ENCODE measurements at places on chromosomes 2 and 18.

GRCh38 chr2:73072416-73072815, 904 bp upstream of the SFXN5 start:
- DNase-seq: peak; percentile 20

DNA sequence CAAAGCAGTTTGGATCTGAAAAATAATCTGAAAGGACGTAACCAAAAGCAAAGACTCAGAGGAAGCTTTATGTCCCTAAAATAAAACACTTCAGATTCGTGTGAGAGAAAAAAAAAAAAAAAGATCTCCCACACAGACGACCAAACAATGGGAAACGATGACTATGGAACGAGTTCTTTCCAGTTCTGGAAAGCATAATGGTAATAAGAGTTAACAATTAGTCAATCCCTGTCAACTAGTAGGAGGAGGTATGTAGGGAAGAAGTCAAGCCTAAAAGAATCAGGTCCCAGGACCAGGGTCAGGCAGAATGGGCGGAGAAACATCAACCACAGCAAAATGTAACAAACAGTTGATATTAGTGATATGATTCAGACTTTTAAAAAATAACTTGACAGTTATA, 170.3 kb upstream of the SETBP1 start:
- DNase-seq: no peak

GRCh38 chr2:16386031-16386430, 279.6 kb downstream of the CYRIA start:
- no peak for DNase-seq

DNA sequence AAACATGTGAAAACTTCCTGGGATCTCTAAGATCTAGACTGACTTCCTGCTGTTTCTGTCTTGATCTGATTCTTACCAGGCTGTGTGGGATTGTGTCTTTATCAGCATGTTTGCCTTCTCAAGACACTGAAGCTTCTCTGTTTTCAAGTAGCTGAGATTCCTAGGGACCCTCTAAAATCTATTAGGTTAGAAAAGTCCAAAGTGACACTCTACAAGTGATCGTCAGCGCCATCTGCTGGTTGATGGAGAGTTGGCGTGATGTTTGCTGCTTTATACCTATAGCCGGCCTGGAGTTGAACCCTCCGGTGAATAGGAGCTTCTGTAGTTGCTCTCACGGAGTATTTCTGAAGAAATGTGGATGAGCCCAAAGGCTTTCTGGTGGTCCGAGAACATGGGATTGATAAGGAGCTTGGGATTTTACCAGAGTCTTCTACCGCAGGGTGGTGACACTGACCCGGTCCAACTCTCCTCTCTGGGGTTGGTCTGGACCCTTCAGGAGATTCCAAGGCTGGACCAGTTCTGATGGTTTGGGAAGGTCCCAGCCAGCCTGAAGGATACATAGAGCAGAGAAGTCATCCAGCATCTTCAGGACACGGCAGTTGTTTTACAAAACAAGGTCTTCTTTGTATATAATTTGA, 96.0 kb upstream of the TTC39C start:
- DNase-seq: peak; percentile 76

GRCh38 chr2:102437122-102437521, 14.2 kb downstream of the IL18RAP start:
- no peak for DNase-seq

- no peak for DNase-seq
Observed at GRCh38 chr2:197599285-197599965, 76.0 kb downstream of the RFTN2 start.

GRCh38 chr2:144645083-144645778, 125.3 kb upstream of the ZEB2 start:
- DNase-seq: no peak
